ENCODE measurements at places on chromosomes 11 and 22.

DNA sequence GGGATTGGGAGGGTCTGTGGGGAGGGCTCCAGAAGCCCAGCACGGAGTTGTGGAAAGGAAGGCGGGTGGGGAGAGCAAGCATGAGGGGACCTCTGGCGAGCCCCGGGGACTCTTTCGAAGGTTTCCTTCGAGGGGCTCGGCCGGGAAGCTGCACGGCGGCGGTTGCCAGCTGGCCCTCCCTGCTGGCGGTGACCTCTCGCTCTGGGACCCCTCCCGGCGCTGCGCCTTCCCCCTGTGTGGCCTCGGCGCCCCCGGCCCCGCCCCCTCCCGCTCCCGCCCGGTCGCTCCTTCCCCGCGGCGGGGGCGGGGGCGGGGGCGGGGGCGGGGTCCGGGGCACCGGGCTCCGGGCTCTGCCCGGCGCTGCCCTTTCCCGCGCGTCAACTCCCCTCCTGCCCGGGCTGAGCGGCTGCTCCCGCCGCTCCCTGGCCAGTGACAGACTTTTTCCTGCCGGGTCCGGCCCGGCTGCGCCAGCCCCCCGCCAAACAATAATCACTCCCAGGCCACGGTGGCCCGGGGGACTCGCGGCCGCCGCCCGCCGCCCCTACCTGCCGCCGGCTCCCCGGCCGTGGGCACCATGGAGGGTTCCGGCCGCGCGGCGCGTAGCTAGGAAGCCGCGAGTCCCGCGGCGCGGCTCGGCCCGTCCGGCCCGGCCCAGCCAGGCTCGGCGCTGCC, 941 bp downstream of the CLCF1 start:
- DNase-seq: no peak

DNA sequence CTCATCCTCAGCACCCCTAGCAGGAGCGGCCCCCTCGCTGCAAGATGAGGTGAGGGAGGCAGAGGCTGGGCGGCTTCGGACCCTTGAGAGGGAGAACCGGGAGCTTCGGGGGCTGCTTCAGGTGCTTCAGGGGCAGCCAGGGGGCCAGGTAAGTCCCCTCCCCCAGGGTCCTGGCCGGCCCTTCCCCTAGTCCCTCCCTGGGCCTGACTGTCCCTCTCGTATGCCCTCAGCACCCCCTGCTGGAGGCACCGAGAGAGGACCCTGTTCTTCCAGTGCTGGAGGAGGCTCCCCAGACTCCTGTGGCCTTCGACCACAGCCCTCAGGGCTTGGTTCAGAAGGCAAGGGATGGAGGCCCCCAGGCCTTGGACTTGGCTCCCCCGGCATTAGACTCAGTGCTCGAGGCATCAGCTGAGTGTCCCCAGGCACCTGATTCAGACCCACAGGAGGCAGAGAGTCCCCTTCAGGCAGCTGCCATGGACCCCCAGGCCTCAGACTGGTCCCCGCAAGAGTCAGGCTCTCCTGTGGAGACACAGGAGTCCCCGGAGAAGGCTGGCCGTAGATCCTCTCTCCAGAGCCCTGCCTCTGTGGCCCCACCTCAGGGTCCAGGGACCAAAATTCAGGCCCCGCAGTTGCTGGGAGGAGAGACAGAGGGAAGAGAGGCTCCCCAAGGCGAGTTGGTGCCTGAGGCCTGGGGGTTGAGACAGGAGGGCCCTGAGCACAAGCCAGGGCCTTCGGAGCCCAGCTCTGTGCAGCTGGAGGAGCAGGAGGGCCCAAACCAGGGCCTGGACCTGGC, 4.0 kb downstream of the CCDC88B start:
- peak; percentile 20 for DNase-seq

- DNase-seq: peak; percentile 41
These were observed 121.5 kb downstream of the CHST1 start for GRCh38 chr11:45543808-45544422.

GRCh38 chr11:2374456-2375201, 2.5 kb upstream of the CD81 start:
- DNase-seq: no peak

DNA sequence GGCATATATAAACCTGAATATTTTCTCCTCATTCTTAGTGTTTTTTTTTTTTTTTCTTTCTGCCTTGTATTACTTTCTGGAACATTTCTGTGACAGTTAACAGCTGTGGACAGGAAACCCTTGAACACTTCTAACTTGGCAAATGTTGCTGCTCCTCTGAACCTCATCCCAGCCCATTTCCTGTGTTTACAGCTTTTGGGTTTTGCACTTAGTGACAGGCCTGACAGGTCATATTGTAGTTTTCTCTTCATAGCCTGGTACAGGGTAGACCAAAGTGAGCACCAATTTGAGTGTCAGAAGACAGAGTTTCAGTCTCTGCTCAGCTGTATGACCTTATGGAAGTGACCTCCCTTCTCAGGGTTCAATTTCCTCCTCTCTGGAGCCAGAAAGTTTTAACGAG, 91.6 kb downstream of the STIM1 start:
- no peak for DNase-seq

DNA sequence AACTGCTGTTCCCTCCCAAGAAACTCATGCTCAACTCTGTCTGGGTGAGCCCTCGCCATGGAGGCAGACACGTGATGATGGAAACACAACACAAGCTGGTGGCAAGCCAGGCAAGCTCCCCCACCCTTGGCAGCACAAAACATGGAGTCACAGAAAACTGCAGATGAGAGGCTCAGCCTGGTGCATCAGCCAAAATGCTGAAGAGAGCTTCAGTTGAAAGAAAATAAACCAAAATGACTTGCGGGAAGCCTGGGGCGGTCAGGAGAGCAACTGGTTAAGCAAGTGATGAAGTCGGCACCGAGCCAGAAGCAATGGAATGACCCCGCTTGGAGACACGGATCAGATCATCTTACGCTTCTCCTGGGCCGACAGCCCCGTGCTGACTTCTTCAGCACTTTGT, 68.3 kb downstream of the C11orf58 start:
- DNase-seq: no peak

DNA sequence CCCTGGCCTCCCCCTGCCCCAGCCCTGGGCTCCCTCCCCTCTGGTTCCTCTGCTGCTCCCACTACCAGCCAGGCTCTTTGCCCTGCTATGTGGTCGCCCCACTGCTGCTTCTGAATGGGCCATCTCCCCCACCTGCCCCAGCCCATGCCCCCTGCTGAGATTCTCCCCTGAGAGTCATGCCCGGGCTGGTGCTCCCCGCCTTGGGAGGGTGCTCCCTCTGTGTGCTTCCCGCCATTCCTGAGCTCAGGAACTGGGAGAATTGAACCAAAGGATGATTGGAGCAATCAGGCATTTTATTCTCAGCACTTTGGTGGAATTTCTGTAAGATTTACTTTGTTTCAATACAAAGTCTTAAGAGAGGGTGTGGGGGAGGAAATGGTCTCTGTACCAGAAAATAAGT, 6.8 kb downstream of the APOBEC3D start:
- no peak for DNase-seq

- DNase-seq: no peak
These were observed 12.2 kb downstream of the NCF4 start for GRCh38 chr22:36872866-36873498.

DNA sequence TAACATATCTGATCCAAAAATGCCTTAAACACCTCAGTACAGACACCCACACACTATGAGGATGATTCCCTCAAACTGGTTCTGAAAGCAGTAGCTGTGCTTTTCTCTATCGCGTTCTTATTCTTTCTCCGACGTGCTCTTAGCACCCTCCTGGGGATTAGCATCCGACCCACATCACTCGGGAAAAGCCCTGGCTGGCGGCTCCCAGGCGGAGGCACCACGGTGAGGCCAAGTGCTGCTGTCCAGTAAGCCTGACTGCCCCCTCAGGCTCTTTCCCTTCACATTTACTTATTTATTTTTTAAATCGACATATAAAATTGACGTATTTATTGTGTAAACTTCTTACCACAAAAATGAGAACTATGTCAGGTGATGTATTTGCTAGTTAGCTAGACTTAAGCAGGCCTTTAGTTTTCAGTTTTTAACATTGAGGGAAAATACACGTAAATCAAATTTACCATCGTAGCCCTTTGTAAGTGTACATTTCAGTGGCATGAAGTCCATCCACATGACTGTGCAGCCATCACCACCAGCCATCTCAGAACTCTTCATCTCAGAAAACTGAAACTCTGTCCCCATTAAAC, 19.2 kb downstream of the TBX1 start:
- no peak for DNase-seq

- peak; percentile 65 for DNase-seq
These were observed 125.4 kb downstream of the CASP12 start for GRCh38 chr11:104772806-104773241.

GRCh38 chr11:6538456-6538855, 41.4 kb downstream of the DNHD1 start:
- no peak for DNase-seq

DNA sequence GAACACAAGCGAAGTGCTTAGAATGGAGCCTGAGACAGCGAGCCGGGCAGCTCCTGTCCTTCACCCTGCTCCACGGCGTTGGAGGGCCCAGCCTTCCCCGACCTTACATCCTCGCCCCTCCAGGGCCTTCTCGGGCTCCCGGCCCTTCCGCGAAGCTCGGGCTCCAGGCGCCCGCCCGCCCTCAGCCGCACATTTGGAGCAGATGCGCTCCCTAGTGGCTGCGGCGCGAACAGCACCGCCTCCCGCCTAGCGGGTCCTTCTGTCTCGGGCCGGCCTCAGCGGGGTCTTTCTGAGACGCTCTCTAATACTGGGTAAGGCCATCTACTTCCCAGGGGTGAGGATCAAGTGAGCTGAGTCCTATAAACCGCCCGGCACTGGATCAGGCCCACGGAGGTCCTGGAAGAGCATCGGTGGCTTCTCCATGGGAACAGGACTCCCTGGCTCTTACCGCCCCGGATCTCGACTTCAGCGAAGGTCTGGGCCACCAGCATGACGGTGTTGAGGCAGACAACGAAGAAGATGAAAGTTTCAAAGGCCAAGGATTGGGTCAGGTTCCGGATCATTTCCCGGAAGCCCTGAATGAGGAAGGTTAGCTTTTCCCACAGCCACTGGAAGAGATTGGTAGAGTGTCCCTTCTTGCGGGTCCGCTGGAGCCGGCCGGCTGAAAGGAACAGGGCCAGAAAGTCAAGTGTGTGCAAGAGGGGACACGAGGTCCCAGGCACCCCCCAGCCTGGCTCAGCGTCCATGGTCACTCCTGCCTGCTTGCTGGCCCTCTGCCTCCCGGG, 3.7 kb downstream of the CATSPER1 start:
- peak; percentile 85 for DNase-seq

- no peak for DNase-seq
These were observed 205.0 kb upstream of the PGR start for GRCh38 chr11:101334581-101334980.

DNA sequence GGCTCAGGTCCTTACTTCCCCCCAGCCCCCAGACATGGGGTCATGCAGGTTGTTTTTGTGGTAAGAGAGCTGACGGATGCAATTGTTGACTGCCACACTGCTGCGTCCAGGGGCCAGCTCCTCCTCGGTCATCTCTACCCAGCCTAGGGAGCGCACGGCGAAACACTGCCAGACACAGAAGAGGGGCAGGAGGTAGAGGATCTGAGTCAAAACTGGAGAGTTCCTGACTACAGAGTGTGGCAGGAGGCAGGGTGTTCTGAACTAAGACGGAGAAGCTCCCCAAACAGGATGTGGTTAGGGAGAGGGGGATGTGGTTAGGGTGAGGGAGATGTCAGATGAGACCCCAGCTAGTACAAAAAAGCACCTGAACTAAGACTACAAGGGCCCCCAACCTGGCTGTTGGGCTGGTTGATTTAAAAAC, 12.3 kb downstream of the SMPD1 start:
- DNase-seq: no peak

- no peak for DNase-seq
These were observed 10.7 kb upstream of the SESN3 start for GRCh38 chr11:95241681-95242081.

DNA sequence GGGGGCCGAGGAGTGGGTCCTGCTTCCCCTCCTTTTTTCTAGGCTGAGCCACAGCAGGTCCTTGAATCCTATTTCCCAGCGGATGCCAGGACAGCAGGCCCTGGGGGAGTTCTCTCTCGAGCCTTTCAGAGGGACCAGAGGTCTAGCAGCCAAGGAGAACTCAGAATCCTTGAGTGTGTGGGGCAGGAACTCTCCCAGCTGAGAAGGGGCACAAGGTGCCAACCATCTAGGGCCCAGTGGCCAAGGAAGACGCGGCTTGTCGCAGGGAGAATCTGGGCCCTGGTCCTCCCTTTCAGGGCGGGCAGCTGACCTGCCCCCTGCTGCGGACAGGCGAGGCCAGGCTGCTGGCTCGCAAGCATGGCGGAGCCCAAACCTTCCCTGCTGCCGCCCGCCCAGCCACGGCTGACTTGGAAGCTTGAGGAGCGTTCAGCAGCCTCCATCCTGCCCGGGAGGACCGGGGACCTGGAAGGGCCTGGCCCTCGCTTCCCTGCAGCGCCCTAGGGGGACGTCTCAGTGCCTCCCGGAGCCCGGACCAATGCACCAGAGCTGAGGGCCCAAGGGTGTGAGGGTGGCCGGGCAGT, 972 bp upstream of the TSSC4 start:
- DNase-seq: no peak

DNA sequence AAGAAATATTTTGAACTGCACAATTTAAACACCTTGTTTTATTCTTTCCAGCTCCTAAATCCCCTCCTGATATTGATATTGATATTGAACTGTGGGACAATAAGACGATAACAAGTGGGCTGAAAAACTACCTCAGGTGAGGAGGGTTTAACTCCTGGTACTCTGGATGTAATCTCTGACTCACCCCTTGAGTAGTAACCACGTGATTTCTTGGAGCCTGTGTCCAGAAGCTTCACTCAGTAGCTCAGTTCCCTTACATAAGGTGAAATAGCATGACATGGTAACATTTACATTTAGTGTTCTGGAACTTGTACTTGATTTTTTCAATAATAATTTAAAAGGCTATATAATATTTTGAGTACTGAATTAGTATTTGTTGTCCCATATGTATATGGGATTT, 168.0 kb downstream of the PGR start:
- no peak for DNase-seq

DNA sequence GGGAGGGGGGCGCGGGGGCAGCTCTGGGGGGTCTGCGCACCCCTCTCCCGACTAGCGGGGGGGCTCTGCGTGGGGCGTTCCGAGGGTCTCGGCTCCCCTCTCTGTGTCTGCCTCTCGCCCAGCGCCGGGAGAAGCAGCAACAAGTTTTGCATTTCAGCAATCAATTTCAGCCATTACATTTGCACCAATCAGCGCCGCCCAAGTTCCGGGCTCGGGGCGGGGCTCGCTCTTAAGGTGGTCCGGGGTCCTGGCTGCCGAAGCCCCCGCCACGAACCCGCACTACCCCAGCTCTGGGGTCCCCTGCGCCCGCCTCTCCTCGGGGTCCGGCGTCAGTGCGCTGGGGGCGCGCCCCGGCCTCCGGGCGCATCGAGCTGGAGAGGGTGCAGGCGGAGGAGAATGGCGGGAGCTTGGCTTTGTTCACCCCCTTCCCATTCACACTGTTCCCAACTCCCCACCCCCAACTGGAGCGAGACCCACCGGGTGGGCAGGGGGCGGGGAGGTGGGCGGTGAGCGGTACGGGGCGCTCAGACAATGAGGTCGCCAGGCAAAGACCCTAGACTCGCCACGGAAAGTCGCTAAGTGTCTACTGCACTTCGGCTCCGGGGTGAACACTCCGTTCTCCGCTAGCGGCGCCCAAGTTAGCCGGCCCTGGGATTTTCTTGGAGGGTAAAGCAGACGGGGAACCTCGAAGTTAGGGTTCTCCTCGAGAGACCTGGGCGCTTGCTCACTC, at the start of gene MN1:
MN1 (minus strand) TSS at position 141 of the 730 bp plus-strand sequence. CDS start 1,213 bp downstream, outside the sequence.
- DNase-seq: peak; percentile 87

- DNase-seq: peak; percentile 93
These were observed 229.2 kb downstream of the ADAMTS15 start for GRCh38 chr11:130677486-130678153.

GRCh38 chr11:65770951-65771567, 9.7 kb downstream of the AP5B1 start:
- DNase-seq: no peak
